ENCODE measurements at places on chromosomes 7 and 10.

DNA sequence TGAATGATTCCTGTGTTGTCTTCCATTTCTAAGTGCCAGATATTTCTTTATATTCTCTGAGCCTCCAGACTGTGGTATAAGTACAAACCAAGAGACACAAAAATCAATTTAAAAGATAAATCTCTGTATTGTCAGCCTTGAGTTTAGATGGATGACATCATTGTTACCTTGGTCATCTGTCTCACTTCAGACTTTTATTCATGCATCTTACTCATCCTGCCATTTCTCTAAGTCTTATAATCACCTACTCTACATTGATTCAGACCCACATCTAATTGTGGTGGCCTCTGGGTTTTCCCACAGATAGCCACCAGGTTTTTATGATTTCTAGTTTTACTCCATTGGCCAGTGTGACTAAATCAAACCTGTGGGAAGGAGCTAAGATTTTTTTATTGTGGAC is 26.8 kb upstream of the HDAC9 start:
- DNase-seq = no peak

DNA sequence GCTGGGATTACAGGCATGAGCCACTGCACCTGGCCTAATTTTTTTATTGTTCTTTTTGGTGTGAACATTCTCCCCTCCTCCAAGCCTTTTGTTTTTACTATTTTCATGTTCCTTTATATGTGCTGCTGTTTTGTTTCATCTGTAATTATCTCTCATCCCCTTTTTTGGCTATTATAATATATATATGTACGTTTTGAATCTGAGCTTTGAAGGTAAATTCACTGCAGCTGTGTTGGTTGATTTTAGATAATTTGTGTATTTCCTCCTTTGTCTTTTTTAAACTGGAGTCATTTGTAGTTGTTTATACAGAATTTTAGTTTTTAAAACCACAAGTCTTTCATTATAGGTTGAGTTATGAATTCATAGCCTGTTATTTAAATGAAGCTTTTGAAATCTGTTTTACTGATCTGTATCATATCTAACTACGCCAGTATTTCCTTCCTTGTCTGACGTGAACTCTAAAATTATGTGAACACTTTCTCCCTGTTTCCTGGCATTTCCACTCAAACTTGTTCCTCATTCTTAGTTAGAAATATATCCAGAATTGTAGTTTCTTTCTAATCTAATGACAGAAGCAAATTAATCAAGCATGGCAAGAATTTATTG is 54.9 kb downstream of the PTEN start:
- no peak for DNase-seq

DNA sequence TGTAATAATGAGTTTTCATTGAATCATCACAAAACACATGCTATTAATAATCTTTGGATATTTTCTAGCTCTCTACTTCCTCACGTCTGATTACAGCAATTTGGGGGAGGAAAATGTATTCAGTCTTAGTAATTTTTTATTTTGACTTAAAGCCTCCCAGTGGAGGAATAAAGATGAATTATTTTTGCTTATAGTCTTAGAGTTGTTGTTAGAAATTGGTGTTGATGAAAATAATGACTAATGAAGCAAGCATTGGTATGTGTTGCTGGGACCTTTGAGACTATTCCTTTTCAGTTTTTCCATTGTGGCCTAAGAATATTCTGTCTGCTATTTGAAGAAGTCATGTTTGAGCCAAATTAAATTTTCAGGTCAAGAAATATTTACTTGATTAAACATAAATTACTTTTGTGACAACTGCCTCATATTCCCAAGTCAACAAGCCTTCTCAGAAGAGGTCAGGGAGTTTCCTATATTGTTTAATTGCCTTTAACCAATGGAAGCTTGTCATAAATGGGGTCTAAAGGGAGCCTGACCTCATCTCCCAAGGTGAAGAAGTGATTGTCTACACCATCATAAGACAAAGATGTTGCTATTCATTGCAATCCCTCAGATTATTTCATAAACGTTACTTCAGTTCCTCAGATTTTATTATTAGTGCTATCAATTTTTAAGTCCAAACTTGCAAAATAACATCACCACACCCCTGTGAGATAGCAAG is 90.0 kb downstream of the ST7 start:
- DNase-seq = no peak

DNA sequence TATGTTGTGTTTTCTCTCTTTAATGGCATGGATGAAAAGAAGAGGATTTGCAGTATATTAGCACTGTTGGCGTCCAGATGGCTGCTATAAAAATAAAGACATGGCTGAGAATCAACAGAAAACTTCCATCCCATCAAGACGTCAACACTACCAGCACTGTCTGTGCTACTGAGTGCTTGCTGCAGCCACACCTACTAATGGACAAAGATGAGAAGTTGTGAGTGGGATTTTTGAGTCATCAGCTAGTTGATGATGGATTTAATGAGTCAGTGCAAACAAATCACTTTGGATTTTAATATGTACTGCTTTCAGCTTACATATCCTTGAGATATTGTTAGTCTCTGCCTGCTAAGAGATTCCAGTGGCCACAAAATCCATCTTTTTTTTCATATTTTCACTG is 631.0 kb upstream of the ANKRD30A start:
- DNase-seq = no peak

Measured in BE2C (cell line).